ENCODE measurements at places on chromosomes 7 and 10.

DNA sequence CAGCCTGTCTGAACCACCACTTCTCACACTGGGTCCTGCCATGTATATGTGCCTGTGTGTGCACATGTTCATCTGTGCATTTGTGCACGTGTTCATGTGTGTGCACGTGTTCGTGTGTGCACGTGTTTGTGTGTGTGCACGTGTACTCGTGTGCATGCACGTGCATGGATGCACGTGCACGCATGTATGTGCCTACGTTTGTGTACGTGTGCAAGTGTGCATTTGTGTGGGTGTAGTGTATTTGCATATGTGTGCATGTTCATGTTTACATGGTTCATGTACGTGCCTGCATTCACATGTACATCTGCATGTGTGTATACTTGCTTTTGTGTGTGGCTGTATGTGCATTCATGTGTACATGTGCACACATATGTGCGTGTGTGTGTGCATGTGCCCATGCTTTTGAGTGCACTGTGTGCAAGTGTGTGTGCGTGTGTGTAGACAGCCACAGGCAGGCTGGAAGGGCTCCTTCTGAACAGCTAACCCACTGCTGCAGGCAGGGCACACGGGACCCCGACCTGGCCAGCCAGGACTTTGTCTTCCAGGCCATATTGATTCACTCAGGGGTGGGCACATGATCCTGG is 28.2 kb downstream of the SLC29A4 start:
- DNase-seq: no peak

GRCh38 chr7:148289630-148290029 is 300.9 kb upstream of the C7orf33 start:
- no peak for DNase-seq

GRCh38 chr7:30502470-30503251 is 2.0 kb downstream of the GGCT start:
- DNase-seq: no peak

- peak; percentile 2 for DNase-seq
Measured at GRCh38 chr7:107029061-107029763, 15.3 kb upstream of the PRKAR2B start.

DNA sequence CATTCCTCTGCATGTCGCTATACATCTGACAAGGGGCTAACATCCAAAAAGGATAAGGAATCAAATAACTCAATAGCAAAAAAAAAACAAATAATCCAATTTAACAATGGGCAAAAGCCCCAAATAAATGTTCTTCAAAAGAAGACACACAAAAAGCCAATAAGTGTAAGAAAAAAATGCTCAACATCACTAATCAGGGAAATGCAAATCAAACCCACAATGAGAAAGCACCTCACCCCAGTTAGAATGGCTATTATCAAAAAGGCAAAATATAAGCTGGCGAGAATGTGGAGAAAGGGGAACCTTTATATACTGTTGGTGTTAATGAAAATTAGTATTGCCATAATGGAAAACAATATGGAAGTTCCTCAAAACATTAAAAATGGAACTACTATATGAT is 14.3 kb downstream of the ARHGAP12 start:
- DNase-seq: no peak

DNA sequence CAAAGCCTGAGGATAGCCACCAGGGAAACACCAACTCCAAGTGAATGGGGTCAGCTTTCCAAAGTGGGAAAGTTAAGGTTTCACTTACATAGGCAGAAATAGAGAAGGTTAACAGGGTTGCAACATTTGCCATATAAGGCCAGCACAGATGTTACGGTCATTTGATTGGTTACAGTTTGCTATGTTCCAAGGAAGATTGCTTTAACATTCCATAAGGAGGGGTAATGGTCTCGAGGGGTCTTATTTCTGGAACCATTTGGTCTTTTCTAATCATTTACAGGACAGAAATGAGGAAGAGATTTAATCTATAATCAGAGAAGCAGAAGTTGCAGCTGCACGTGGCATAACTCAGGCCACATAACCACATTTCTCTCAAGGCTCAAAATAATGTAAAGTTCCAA is 679.4 kb upstream of the C7orf33 start:
- no peak for DNase-seq

- DNase-seq: no peak
Measured at GRCh38 chr10:1932692-1933094, 195.4 kb upstream of the ADARB2 start.

- no peak for DNase-seq
Measured at GRCh38 chr7:94205529-94205928, 189.2 kb upstream of the COL1A2 start.
